ENCODE measurements at places on chromosomes 1 and 21.
A peak's percentile ranks its signal among the peaks of the same experiment; 100 is the strongest.

- no peak for DNase-seq
These were observed 35.7 kb upstream of the CAP1 start for GRCh38 chr1:40004857-40005256.

DNA sequence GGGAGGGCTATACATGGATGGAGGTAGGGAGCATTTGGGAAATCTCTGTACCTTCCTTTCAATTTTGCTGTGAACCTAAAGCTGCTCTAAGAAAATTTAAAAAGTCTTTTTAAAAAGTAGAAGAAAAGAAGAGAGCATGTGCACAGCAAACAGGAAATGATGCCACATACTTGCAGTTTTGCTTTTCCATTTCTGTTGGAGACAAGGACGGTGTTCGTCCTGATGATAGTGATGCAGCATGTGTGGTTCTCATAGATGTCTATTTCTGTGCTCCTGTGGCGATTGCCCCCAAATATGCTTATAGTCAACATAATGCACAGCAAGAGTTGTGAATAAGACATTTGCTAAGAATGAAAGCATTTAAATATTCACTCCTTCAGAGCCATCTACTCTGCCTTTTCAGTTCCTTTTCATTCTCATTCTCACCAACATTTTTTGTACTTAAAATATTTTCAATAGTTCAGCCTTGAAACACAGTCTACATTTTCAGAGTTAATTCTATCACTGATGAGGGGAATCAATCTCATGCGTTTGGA, 66.6 kb downstream of the LRRC8C start:
- DNase-seq: no peak

- no peak for DNase-seq
These were observed 17.6 kb upstream of the PARP1 start for GRCh38 chr1:226425431-226426031.

DNA sequence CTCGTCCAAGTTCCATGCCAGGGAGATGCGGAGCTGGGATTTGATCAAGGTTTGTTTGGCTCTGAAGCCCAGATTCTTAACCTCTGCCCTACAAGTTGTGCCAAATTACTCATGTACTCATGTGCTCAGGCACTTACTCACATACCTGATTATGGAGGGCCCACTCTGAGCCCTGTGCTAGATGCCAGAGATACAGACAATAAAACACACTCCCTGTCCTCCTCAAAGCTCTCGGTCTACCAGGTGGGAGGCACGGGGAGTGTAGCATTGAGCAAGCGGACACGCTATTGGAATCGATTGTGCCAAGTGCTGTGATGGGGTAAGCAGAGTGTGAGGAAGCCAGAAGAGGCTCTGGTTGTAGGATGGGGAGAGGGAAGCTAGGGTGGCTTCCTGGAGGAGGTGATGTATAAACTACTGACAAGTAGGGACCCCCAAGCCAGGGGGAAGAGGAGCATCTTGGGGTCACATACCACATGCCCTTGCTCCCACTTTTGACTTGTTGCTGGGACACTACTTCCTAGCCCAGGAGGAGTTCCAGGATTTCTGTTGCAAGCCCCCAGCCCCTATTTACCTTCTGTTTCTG, 49.8 kb upstream of the IFNLR1 start:
- no peak for DNase-seq

DNA sequence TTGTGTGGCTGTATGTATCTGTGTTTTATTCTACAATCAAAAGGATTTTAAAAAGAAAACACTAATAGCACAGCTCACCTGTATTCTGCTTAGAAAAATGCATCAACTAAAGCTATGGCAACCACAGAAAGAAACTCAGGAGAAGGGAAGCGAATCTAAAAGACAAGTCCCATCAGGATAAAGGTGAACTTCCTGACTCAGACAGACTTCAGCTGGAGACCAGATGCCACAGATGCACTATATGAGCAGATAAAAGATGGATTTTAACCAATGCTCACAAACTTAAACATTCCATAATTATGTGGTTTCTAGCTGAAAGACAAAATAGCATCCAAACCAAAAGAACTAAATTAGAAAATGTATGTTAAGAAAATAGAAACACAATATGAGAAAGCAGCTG, 231.0 kb downstream of the RERE start:
- DNase-seq: no peak

DNA sequence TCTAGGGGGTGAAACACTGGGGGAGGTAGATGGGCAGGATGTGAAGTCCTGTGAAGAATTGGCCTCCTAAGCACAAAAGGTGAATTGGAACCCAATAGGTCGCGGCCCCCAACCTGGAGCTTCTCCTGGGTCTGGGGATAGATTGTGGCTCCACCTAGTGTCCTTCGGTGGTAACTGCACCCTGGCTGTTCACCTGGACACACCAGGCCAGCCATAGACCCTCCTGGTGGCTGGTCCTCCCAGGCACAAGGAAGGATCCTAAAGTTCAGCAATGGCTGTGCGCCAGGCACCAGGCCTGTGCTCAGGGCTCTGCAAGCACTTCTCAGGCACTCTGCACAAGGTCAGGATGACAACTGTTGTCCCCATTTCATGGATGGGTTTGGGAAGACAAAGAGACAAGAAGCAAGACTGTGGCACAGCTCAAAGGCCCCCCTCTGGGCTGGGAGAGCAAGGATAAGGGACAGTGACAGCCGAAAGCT, 13.5 kb downstream of the ESPN start:
- DNase-seq: peak; percentile 46

GRCh38 chr1:29635501-29636263, 399.4 kb downstream of the PTPRU start:
- DNase-seq: no peak

- DNase-seq: no peak
These were observed 13.2 kb downstream of the PLPP3 start for GRCh38 chr1:56566061-56566744.

GRCh38 chr1:213749558-213749957, 238.2 kb upstream of the PROX1 start:
- no peak for DNase-seq

GRCh38 chr21:33539616-33540015, 2.3 kb downstream of the GART start:
- DNase-seq: no peak

- peak; percentile 52 for DNase-seq
These were observed 79.9 kb downstream of the MORN1 start for GRCh38 chr1:2311184-2312032.

DNA sequence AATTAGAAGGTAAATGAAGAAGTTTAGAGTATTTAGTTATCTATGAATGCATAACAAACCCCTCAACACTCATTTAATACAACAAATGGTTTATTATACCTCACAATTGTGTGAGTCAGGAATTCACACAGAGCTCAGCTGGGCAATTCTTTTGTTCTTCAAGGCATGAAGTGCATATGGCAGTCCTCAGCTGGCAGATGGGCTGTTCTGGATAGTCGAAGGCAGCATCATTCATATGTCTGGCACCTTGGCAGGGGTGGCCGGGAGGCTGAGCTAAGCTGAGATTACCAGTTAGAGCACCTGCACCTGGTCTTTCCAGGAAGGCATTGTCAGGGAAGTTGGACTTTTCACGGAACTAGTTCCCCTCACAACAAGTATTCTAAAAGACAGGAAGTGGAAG, 286.2 kb upstream of the DUSP10 start:
- DNase-seq: no peak

- no peak for DNase-seq
These were observed 157.3 kb upstream of the RUNX1 start for GRCh38 chr21:35206141-35207125.

- no peak for DNase-seq
These were observed 53.9 kb downstream of the PRDX6 start for GRCh38 chr1:173530795-173531693.

- no peak for DNase-seq
These were observed 3.9 kb downstream of the LAPTM5 start for GRCh38 chr1:30753660-30754123.

DNA sequence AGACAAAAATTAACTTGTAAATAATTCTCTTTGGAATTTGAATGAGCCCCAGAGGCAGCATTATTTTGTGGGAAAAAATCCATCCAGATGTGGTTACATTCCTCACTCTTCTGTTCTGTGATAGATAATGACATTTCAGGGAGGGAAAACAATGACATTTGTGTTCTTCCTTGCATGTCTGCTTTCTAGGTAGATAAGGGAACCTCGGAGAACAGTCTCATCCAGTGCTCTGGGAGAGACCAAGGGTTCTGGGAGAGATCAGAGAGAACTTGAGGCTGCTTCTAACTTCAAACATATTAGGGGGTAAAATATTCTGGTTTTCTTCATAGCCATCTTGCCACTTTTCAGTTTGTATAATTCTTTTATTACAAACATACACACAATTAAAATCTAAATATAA, 269.2 kb downstream of the NEGR1 start:
- DNase-seq: no peak

- no peak for DNase-seq
These were observed 479.8 kb upstream of the VAMP3 start for GRCh38 chr1:7290971-7291970.

- DNase-seq: no peak
These were observed 4.9 kb downstream of the ASAP3 start for GRCh38 chr1:23478896-23479665.

GRCh38 chr1:219797683-219798082, 130.7 kb downstream of the SLC30A10 start:
- no peak for DNase-seq

GRCh38 chr1:230387296-230387695, 38.8 kb downstream of the PGBD5 start:
- no peak for DNase-seq

- no peak for DNase-seq
These were observed 26.2 kb upstream of the LBR start for GRCh38 chr1:225453797-225454648.

DNA sequence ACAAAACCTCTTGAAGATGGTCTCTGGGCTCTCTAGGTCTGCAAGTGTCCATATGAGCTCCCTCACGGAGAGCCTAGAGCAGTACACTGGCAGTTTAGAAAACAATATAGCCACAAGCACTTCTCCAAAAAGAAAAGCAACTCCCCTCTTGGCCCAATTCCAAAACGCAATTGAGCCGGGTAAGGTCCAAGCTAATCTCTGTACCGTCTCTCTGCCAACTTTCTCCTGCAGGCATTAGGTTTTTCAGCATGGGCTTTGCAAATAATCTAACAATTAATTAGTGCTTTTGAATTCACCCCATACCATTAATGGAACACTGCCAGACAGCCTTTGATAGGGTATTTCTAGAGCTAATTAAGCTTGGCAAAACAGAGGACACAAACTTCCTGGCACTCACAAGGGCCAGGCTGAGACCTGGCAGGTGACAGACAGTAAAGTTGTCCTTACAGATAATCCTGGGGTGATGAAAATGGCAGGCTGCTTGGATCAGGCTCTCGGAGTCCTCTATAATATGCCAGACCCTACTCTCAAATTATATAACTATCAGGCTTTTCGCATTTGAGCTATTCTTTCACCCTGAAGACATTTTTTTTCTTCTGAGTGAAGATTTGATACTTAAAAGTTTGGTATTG, 39.8 kb downstream of the TGFBR3 start:
- DNase-seq: no peak

DNA sequence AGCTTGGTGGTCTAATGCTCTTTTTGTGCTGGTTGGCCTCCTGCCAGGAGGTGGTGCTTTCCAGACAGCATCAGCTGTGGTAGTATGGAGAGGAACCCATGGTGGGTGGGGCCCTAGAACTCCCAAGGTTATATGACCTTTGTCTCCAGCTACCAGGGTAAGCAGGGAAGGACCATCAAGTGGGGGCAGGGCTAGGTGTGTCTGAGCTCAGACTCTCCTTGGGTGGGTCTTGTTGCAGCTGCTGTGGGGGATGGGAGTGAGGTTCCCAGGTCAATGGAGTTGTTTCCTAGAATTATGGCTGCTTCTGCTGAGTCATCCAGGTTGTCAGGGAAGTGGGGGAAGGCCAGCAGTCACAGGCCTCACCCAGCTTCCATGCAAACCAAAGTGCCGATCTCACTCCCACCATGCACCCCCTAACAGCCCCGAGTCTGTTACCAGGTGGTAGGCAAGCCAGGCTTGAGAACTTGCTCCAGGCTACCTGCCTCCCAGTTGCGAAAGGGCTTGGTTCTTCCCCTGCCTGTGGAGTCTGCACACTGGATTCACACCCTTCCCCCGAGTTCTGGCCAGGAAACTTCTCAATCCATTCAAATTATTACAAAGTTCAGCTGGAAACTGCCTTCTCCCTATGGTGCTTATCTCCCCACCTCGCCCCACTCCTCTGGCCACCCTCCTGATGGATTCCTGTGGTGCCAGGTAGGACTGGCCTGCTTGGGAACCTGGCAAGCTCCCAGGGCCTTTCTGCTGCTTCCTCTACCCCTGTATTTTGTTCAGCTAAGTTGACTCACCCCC, 37.8 kb downstream of the DRAM2 start:
- DNase-seq: no peak

DNA sequence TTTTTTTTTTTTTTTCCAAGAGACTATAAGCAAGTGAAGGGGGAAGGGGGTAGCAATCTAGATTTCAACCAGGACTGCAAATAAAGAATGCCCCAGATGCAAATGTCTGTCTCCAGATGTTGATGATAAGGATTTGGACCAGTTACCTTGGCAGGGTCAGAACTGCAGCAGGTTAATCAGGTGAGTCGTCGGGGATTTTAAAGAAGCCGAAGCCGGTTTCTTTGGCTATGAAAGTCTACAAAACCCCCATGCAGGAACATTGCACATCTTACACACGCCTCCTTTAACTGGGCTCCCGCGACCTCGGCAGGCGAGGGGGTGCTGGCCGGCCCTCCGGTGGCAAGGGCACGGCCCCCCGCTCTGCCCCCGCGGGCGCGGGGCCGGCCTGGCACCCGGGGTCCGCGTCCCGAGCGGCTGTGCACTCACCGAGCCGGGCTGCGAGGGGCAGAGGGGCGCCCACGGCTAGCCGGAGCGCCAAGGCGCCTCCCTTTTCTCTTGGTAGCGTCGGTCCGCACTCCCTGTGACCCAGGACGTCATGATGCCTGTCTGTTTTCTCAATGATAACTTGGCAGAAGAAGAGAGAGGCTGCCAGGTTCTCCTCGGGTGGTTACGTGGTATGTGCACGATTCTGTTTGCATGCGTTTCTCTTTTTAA, 366.3 kb upstream of the ESRRG start:
- no peak for DNase-seq

GRCh38 chr1:175150596-175151319, 41.8 kb downstream of the KIAA0040 start:
- DNase-seq: no peak

DNA sequence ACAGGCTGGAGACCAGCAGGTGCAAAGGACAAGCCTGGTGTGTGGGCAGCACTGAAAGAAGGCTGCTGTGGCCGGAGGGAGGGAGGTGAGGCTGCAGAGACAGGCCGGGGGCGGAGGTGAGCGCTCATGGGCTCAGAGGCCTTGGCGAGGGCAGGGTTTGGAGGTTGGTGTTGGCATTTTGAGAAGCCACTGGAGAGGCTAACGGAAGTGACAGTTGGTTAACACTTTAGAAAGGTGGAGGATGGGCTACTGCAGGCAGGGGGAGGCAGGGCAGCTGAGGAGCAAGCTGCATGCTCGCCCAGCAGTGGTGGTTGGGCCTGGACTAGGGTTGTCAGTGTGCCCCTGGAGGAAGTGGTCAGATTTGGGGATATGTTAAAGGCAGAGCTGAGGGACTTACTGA, 37.5 kb downstream of the QSOX1 start:
- DNase-seq: no peak

GRCh38 chr1:25392841-25393240, 27.8 kb downstream of the RHCE start:
- no peak for DNase-seq

GRCh38 chr1:180262628-180263488, 32.8 kb downstream of the LHX4 start:
- DNase-seq: no peak

All from stimulated activated CD8-positive, alpha-beta memory T cell treated with anti-CD3 and anti-CD28 coated beads, Interleukin-2, amount 100 ng/mL, for 1 hour (primary cell).